Stimulated activated CD4-positive, alpha-beta T cell treated with anti-CD3 and anti-CD28 coated beads, Interleukin-1b, Interleukin-23, amount 100 ng/mL, for 24 hours (primary cell): ENCODE measurements at places on chromosomes 11 and 22.
A peak's percentile ranks its signal among the peaks of the same experiment; 100 is the strongest.

- DNase-seq = no peak
These were observed 465.8 kb upstream of the ANO5 start for GRCh38 chr11:21727102-21727501.

DNA sequence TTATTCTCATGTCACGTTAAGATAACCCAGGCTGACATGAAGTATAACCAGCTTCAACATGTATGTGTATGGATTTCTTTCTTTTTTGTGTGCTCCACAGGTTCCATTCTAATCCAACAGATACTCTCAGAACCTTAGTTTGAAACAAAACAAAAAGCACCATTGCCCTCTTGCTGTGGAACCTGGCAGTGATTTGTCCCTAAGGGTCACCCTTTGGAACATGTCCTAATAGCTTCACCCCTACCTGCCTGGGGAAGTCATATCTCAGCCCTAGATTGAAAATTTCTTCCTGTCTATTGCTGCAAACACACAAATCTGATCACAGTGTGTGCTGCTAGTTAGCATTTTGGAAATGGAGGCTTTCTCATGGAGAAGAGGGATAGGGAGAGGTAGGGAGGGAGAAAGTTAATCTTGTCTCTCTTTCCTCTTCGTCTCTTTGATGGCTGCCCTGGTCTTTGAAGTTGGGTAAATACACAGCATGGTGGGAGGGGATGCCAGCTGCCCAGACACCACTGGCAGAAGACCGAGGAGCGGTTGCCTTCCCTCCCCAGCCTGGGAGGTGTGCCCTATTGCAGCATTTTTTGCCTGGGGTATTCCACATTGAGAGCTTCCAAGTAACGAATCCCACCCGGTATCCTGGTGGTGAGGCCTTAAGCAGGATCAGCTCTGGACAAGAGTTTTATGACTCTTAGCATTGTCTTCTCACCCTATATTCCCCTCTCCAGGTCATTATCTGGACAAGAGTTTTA is 11.6 kb upstream of the CADM1 start:
- no peak for DNase-seq

- DNase-seq = no peak
These were observed 2.3 kb downstream of the GSTP1 start for GRCh38 chr11:67585911-67586310.

GRCh38 chr22:27780161-27780575 is 21.4 kb downstream of the MN1 start:
- DNase-seq = no peak

GRCh38 chr11:62981743-62982142 is 3.0 kb downstream of the SLC22A6 start:
- DNase-seq = no peak

DNA sequence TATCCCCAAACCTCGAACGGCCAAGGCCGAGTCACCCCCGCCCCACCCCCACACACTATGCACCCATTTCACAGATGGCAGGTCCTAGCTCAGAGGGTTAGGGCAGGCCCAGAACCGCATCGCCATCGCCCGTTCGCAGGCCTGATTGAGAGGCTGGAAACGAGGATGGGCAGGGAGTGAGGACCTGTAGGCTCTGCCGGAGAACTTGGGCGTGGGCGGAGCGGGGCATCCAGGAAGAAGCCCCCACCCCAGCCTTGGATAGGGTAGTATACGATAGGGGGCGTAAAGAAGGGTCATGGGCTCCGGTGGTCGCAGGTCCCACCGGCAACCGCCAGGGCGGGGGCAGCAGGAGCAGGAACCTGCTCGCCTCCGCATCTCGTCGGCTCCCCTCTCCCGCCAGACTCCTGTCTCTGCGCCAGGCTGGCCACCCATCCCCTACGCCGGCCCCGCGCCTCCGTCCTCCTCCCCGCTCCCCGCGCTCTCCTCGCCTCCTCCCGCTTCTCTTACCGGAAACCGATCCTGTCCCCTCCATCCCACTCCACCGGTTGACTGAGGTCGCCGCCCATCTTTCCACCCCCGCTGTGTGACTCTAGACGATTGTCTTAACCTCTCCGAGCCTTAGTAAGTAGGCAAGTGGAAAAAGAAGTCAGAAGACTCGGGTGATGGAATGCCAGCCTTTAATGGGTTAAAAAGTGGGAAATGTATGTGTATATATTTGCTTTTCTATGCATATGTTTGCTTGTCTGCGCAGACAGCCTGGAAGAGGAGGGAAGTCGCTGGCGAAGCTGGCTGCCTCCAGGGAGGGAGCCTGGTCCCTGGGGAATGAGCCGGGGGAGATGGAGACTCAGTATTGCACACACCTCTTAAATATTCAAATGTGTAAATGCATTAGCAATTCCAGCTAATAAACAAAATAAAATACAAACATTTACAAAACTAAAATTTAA is 52.8 kb downstream of the CYTH4 start:
- DNase-seq = no peak

- peak; percentile 85 for DNase-seq
These were observed at the start of gene TRABD for GRCh38 chr22:50185375-50186087. TSS of gene TRABD (plus strand) at chr22:50185913. CDS start at chr22:50193061, 7,148 bp downstream.

DNA sequence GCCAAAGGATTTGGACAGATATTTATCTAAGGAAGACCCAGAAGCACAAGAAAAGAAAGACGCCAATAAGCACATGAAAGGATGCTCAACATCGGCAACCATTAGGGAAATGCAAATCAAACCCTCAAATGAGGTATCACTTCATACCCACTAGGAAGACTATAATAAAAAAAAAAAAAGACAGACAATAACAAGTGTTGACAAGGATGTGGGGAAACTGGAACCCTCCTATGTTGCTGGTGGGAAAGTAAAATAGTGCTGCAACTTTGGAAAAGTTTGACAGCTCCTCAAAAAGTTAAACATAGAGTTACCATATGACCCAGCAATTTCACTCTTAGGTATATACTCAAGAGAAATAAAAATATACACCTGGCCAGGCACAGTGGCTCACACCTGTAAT is 47.0 kb downstream of the MICAL3 start:
- DNase-seq = no peak

DNA sequence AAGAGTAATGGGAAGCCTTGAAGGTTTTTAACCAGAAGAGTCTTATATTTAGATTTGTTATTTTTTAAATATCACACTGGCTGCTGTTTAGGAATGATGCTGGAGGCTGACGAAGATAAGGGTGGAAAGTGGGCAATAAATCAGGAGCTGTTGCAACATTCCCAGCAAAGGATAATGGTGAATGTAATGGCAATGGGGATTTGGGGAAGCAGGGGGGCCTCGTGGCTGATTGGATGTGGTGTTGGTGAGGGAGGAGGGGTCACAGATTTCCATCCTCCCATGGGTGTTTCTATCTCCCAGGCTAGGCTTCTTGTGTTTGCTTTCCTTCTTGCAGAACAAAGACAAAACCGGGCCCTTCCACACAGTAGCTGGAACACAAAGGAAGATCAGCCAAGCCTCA is 80.8 kb downstream of the PIWIL4 start:
- no peak for DNase-seq

DNA sequence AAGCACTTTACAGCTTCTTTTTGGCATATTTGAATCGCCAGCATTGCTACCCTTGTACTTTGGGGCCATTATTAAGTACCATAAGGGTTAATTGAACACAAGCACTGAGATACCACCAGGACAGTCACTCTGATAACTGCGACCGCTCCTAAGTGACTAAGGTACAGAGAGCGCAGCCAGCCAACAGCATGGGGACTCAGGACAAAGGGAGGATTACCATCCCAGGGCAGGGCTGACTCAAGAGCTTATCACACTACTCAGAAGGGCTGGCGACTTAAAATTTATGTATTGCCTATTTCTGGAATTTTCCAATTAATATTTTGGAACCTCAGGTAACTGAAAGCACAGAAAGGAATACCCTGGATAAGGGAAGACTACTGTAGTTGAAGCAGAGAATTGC is 479 bp downstream of the ZNF280A start:
- no peak for DNase-seq

GRCh38 chr11:93196816-93197379 is 893 bp downstream of the SLC36A4 start:
- no peak for DNase-seq

DNA sequence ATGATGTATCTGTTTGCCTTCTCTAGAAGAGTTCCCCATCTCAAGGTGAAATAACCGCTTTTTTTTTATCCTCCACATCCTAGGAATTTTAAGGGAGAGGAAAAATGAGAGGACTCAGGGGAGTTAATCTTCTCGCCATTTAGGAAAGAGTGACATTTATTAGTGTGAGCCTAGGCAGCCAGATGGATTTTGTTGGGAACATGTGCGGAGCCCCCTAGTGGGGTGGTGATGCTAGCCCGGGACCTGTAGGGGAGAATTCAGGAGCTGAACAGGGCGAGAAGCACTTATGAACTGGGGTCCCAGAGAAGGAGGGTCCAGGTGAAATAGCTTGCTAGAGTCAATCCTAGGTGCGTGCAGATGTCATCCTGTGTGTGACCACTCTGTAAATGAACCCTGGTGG is 10.7 kb downstream of the IL17RA start:
- no peak for DNase-seq

DNA sequence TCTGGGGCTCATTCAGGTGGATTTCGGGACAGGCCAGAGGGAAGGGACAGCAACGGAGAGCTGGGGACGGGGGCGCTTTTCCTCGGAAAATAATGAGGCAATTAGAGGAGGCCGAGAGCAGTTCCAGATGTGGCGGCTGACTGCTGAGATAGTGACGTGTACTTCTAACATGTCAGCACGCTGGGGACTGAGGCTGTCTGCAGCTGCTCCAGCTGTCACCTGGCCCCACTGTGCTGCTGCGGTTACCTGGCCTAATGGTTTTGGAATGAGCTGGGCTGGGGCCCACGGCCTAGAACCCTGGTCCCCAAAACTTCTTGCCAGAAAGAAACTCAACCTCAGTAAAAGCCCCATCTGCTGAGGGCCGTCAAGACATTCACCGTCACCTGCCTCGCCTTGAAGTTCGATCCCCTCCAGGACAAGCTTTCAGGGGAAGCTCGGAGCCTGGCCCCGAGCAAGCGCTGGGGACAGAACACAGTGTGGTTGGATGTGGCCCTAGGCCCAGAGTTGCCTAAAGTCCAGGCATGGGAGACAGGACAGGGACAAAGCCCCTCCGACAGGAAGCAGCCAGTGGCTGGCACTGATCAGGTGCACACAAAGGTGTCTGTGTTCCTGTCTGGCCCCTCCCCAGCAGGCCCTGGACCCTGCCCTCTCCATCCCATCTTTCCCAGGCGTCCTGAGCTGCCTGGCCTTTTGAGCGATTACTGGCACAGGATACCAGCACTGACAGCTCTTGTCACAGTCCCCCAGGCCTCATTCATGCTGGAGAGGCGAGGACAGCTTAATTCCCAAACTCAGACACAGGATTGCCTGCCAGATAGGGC is 22.1 kb downstream of the RPUSD4 start:
- DNase-seq = no peak

- DNase-seq = no peak
These were observed 6.6 kb downstream of the ZBTB16 start for GRCh38 chr11:114066046-114066648.

GRCh38 chr22:36239150-36239400 is 252 bp downstream of the APOL2 start:
- DNase-seq = no peak

DNA sequence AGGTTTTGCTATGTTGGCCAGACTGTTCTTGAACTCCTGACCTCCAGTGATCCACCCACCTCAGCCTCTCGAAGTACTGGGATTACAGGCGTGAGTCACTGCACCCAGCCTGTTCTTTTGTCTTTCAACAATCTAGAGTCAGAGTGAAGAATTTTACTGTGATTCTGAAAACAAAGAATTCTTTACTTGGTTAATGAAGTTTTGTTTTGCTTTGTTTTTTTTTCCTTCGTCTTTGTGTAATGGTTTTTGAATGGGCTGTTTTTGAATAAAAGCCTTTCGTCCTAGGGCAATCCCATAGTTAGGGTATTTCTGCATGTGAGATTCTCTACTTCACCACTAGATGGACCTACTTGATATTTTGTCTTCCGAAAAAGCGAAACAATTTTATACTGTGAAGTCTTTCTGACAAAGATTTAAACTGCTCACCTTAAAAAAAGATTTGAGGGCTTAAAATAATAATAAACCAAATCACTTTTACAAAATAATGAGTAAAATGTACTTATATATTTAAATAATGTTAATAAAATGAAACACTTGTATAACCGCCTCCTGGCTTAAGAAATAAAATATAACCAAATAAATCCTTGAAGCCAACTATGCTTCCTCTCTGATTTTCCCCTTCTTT is 43.4 kb upstream of the SC5D start:
- DNase-seq = no peak

- no peak for DNase-seq
These were observed 9.2 kb upstream of the MTFP1 start for GRCh38 chr22:30416403-30416802.

GRCh38 chr11:11440144-11440543 is 87.1 kb upstream of the CSNK2A3 start:
- no peak for DNase-seq

GRCh38 chr11:11073996-11074395 is 216.1 kb upstream of the ZBED5 start:
- DNase-seq = no peak

DNA sequence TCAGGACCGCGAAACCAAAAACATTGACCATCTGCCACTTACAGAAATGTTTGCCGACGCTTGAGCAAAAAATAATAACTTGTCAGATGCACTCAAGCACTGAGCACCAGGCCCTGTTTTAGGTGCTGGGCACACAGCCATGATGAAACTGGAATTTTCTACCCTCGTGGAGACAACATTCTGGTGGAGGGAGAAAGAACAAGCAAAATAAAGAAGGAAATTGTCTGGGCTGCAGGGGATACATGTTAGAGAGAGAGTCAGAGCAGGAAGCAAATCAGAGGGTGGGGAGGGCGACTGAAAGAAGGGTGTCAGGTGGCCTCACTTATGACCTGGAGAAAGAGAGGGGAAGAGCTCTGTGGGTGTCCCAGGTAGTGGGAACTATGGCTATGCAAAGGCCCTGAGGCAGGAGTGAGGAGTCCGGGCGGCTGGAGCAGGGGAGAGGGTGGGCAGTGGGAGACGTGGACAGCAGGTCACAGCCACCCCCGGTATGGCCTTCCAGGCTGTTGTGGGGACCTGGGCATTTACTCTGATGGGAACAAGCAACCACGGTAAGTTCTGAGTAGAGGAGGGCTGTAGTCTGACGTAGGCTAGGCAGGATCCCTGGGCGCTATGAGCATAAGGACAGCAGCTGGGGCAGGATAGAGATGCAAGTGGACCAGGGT is 78.8 kb downstream of the MYEOV start:
- DNase-seq = no peak

GRCh38 chr11:75867778-75868374 is 52.9 kb downstream of the UVRAG start:
- peak; percentile 17 for DNase-seq

DNA sequence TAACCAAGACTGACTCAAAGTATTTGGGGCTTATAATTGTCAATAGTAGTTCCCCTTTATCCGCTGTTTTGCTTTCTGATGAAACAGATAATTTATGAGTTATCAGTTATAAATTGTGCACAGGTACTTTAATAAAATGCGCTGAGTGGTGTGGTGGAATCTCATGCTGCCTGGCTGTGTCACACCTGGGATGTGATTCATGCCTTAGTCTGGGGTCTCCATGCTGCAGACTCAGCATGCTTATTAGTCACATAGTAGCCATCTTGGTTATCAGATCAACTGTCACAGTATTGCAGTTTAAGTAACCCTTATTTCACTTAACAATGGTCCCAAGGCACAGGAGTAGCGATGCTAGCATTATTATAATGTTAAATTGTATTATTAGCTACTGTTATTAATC is 995.2 kb downstream of the NTM start:
- DNase-seq = no peak
